ENCODE measurements at places on chromosomes 4 and X.

- DNase-seq = no peak
These were observed 103.5 kb downstream of the FHDC1 start for GRCh38 chr4:153039542-153040185.

DNA sequence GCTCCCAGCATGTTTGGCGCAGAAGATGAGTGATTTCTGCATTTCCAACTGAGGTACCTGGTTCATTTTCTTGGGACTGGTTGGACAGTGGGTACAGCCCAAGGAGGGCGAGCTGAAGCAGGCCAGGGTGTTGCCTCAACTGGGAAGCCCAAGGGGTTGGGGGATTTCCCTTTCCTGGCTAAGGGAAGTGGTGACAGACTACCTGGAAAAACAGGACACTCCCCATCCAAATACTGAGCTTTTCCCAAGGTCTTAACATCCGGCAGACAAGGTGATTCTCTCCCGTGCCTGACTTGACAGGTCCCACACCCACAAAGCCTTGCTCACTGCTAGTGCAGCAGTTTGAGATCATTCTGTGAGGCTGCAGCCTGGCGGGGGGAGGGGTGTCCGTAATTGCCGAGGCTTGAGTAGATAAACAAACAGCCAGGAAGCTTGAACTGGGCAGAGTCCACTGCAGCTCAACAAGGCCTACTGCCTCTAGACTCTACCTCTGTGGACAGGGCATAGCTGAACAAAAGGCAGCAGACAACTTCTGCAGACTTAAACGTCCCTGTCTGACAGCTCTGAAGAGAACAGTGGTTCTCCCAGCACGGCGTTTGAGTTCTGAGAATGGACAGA is 307.7 kb upstream of the ARSJ start:
- DNase-seq = no peak

DNA sequence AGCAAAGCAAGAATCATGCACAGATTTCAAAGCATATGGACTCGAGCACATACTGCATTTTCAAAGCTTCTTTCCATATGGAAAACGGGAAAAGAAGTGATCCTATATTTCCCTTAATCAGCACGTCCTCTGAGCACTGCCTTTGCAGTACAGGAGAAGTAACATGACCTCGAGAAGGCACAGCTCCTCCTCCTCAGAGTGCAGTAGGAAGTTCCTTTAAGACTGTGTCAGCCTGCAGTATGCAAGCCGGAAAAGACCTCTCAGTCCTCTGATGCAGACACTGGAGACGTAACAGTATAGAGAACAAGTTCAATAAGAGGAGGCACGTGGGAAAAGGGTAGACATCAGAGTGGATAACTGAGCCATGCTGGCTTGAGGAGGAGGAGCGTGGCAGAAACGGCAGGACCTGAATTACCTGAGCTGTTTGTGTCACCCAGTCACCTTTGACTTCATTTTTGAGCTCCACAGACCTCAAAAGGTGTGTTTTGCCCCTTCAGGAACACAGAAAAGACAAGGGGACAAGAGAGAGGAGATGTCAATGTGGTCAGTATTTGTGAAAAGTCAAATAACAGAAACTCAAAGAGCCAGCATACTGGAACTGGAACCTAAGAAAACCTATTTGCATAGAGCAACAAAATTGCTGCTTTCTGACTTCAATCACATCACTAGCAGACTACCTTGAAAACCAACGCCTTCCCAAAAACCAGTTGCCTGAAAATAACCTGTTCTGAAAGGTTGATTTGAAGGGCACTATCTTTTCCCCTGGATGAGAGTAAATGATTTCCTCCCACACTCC is 20.8 kb downstream of the IRF2 start:
- peak; percentile 12 for DNase-seq

GRCh38 chr4:162457071-162457865 is 293.5 kb upstream of the FSTL5 start:
- no peak for DNase-seq

- no peak for DNase-seq
These were observed 62.4 kb upstream of the UGT2B15 start for GRCh38 chr4:68732653-68733466.

GRCh38 chr4:3313139-3313538 is 20.3 kb downstream of the RGS12 start:
- no peak for DNase-seq

GRCh38 chr4:169993531-169993930 is 32.7 kb downstream of the MFAP3L start:
- DNase-seq = no peak

DNA sequence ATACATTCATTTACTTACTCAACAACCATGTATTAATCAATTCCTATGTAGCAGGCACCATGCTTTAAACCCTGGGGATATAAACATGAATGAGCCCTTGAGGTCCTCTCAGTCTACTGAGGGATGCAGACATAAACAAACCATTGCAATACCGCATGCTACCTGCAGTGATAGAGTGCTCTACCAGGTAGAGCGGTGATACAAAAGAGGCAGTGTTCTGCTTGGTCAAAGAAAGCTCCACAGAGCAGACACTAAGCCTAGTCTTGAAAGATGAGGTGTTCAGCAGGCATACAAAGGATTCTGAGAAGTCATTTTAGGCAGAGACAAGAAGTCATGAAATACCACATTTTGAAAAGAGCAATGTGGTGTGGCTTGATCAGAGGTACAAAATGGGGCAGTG is 26.9 kb upstream of the AMOT start:
- no peak for DNase-seq

DNA sequence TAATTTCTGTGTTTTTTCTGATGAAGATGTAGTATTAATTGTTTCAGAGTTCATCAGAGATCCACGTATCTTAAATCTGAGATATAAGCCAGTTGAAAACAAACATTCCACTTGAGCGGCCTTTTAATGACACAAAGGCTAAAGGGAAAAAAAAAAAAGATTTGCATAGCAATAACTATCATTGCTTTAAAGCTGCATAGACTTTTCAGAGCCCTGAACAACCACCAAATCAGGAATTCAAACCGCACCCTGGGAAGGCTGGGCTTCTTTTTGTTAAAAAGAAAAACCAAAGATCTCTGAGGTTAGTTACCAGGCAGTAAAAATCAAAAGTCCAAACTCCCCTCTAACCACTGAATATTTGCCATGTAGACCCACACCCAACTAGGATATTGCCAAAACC is 206.0 kb downstream of the HHIP start:
- DNase-seq = no peak

DNA sequence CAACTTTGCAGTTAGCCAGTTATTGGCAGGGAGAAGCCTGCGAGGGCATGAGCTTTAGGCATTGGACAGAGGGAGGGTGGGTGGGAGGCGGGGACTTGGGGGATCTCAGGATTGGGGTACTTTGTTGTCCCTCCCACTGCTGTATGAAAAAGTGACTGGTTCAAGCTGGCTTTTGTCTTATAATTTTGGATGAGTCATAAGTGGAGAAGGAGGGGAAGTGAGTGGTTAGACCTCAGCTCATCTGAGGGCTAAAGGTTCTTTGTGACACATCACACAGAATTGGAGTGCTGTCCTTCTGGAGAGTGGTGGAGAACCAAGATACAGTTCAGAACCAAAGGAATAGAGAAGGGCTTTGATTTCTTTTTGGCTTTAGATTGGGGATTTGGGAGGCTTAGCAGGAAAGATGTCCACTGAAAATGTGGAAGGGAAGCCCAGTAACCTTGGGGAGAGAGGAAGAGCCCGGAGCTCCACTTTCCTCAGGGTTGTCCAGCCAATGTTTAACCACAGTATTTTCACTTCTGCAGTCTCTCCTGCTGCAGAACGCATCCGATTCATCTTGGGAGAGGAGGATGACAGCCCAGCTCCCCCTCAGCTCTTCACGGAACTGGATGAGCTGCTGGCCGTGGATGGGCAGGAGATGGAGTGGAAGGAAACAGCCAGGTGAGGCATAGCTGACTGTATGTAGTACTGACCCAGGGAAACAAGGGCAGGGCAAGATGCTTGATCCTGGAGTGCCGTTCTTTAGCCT is at the start of gene SLC4A4:
SLC4A4 (plus strand) TSS at position 175 of the 748 bp plus-strand sequence.
- DNase-seq = no peak

DNA sequence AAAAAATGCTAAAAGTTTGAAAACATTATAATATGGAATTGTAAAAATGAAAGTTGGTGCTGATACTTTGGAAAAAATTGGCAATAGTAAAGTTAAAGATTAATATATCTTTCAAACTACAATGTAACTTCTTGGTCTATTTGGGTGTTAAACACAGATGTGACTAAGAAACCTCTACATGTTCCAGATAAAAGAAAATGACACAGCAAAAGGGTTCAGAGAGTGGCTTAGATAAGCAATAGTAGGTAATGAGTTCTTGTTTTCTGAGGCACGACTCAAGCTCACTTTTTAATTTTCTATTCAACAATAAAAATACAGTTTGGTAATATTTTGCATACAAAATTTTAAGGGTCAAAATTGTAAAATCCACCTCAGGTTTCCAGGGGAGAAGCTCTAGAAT is 292.7 kb downstream of the GALNTL6 start:
- no peak for DNase-seq

GRCh38 chrX:49082271-49082871 is 2.7 kb upstream of the WDR45 start:
- no peak for DNase-seq

DNA sequence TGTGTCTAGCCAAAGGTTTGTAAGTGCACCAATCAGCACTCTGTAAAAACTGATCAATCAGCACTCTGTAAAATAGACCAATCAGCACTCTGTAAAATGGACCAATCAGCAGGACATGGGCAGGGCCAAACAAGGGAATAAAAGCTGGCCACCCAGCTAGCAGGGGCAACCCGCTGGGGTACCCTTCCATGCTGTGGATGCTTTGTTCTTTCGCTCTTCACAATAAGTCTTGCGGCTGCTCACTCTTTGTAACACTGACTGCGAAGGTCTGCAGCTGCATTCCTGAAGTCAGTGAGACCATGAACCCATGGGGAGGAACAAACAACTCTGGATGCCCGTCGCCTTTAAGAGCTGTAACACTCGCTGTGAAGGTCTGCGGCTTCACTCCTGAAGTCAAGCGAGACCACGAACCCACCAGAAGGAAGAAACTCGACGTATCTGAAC is 14.3 kb downstream of the HNRNPDL start:
- no peak for DNase-seq

GRCh38 chrX:47172549-47172948 is 21.1 kb upstream of the UBA1 start:
- DNase-seq = no peak

GRCh38 chr4:86977621-86978184 is 42.9 kb downstream of the AFF1 start:
- no peak for DNase-seq

GRCh38 chrX:42023122-42023521 is 99.8 kb upstream of the CASK start:
- no peak for DNase-seq

GRCh38 chr4:124529131-124529530 is 183.4 kb downstream of the ANKRD50 start:
- DNase-seq = no peak

DNA sequence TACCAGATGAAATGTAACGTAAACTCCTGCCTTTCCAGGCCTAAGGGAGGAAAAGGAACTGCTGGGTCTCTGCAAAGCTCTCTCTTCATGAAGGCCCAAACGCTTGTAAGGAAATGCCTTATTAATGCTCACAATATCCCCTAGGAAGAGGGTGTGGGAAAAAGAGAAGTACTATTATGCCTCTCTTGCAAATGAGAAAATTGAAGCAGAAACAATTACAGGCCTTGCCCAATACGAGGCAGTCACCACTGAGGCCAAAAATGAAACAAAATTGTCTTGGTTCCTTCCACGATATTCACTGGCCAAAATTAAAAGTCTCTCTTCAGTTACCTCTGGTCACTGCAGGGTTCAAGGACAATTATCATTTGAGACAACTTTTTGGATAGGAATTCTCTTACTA is 3.2 kb downstream of the SCARB2 start:
- DNase-seq = no peak

- no peak for DNase-seq
These were observed 121.3 kb upstream of the AMOT start for GRCh38 chrX:112961981-112962380.

DNA sequence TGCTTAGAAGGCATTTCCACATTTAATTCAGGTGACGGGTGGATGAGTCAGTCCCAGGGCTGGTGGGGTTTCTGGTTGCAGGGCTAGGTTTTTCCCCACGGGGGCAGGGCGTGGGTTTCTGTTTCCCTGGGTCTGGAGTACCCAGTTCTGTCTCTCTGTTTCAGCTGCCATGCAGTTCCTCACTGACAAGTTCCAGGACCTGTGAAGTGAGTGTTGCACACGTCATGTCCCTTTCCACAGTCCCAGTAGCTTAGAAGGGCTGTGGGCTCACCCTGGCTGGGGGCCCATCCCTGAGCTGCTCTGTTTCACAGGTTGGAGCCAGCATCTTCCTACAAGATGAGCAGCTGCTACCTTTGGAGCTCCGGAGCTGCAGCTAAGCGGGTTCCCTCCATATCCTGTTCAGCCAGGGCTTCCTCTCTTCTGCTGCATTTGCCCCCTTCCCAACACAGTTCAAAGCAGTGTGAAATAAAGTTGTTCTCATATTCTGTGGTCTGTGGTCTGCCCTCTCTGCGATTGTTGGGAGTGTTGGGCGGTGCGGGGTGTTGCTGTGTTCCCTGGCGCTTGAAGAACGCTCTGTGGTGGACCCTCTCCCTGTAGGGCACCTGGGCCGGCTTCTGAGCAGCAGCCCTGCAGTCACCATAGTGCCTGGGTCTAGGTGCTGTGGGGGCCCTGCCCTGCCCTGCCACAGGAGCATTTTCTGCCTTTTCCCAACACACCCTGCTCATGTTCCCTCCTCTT is 3.9 kb downstream of the LOC101059915 start:
- no peak for DNase-seq

GRCh38 chr4:148161601-148162000 is 280.6 kb downstream of the NR3C2 start:
- DNase-seq = no peak

- no peak for DNase-seq
These were observed 246.0 kb downstream of the FBXW7 start for GRCh38 chr4:152289941-152290340.

- no peak for DNase-seq
These were observed 1.2 kb upstream of the EFHC2 start for GRCh38 chrX:44344687-44345086.

DNA sequence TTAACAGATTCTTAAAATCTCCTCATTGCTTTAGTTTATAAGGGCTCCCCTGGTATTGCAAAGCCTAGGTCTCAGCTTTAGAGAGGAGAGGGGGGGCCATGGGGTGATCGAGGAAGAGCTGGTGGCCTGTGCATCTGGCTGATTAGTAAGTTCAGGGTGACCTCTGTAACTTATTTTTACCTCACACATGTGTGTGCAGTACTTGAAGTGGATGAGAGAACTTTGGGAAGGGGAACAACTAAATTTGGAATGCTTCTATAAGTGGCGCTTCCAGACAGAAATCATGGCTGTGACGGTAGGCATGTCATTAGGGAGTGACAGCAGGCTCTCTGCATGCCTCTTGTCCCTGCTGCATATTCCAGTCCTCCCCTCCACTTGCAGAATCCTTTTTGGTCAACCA is 41.9 kb downstream of the FRAS1 start:
- DNase-seq = no peak

GRCh38 chr4:80124246-80125211 is 51.5 kb upstream of the ANTXR2 start:
- DNase-seq = no peak

DNA sequence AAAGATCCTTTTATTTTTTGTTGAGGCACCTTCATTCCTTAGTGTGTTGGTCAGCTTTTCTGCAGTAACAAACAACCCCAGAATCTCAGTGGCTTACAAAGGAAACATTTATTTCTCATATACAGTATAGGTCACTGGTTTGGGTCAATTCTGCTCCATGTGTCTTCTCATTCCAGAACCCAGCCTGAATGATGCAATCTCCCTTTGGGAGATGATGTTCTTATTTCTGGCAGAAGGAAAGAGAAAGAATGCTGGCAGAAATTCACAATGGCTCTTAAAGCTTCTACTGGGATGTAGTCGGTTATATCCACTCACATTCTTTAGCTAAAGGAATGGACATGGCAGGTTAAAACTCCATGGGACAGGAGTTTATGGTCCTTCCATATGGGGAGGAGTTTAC is 42.3 kb downstream of the IDS start:
- no peak for DNase-seq

Measured in stimulated activated CD4-positive, alpha-beta T cell treated with anti-CD3 and anti-CD28 coated beads, Interleukin-15, amount 100 ng/mL, for 1 hour (primary cell).